ENCODE measurements at places on chromosomes 16 and 17.

DNA sequence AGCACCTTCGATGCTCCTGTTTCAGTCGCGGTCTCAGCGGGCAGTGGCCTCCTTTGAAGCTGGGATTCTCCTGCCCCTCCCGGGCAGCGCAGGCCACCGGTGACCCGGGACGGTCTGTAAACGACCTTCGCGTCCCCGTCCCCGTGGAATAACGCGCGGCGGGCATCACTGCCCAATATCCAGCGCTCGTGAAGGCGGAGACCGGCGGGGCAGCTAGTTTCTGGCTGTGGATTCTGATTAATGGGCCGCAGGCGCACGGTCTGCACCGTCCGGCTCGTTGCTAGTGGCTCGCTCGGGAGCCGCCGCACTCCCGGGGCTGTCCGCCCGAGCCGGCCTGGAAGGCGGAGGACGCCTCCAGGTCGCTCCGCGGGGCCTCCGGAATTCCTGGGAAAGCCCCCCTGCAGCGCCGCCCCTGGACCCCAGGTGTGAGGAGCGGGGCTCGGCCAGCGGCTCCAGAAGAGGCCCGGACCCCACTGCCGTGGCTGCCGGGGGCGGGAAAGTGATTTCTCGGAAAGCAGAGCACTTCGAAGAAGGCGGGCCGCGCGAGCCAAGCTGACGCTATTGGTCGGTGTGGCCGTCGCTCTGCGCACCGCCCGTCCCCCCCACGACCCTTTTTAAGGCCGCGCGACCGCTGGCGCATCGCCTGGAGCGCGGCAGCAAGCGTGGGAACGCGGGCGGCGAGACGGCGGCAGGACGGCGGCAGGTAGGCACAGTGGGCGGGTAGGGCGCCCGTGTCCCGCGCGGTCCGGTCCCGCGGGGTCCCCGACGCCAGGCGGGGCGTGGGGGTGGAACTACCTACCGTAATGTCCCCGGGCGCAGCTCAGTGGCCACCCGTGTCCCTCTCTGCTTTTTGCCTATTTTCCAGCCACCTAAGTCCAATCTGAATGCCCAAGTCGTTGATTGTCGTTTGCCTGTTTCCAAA lies at the start of gene IRF8:
Gene IRF8 (plus strand): TSS at position 642 of the 922 bp plus-strand sequence. CDS start 3,854 bp downstream, outside the sequence.
- DNase-seq, result no peak

- peak; percentile 56 for DNase-seq
These were observed 19.6 kb upstream of the SLC5A11 start for GRCh38 chr16:24826096-24826690.

DNA sequence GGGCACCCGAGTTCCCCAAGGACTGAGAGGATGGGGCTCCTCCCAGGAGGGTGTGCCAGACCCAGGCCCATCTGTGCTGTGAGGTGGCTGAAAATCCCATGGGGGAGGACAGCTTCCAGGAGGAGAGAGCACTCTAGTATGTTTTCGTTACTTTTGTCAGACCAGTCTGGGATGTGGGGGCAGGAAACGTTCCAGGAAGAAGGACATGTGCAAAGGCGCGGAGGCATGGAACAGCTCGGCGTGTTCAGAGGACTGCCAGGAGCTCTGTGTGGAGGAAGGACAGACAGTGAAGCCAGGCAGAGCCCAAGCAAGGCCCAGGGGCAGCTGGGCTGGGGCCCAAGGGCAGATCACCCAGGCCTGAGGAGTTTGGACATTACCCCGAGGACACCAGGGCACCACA lies 7.0 kb downstream of the CA4 start:
- DNase-seq, result no peak

- DNase-seq, result peak; percentile 80
These were observed 10.5 kb downstream of the FTO start for GRCh38 chr16:53714205-53715022.

- peak; percentile 59 for DNase-seq
These were observed 7.1 kb downstream of the CORO7 start for GRCh38 chr16:4409081-4409932.

GRCh38 chr17:48649741-48650140 lies 23.6 kb upstream of the HOXB9 start:
- no peak for DNase-seq

GRCh38 chr17:55571095-55571494 lies 59.8 kb upstream of the SMIM36 start:
- no peak for DNase-seq

GRCh38 chr16:25493136-25493811 lies 198.5 kb upstream of the HS3ST4 start:
- no peak for DNase-seq

DNA sequence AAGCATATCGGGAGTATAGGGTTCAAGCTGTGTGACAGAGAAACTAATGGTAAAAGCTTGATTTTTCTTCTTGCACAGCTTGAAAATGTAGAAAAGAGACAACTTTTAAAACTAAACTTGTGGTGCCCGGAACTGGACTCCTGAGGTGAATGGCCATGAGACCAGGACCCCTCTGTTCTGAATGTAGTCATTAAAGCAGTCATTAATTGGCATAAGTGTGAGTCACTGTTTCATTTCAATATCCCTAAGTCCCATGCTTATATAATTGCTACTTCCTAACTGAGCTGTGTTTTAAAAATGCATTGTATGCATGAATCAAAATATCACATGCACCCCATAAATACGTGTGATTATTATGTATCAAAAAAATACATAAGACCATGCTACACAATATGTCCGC lies 463.1 kb upstream of the DYNLRB2 start:
- no peak for DNase-seq

DNA sequence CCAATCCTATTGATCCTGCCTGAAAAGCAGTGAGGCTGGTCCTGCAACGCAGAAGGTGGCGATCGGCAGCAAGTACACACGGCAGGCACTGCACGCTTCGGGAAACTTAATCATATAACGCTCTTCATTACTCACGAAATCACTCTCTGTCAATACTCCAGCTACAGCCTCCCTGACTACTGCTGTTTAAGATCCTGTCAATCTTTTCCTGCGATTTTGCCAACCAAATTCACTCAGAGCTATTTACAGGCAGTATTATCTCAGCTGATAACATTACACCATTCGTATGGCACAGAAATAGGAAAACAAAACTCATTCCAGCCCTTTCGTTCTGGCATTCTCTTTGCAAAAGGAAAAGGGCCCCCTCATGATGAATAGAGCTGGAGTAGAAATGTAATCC lies 262.4 kb upstream of the CDH8 start:
- DNase-seq, result no peak

GRCh38 chr17:79699386-79700036 lies 31.2 kb upstream of the ENPP7 start:
- no peak for DNase-seq

Data from NCI-H2081 (cell line).